ENCODE measurements at places on chromosomes 1 and 21. TPM values are rescaled to one million over a fixed set of nuclear protein-coding genes. Genes with fewer than 3 reads are reported as not detected.

Gene AQP10
- not detected for total RNA-seq

Gene CDC20
- total RNA-seq, result 215 TPM

Gene OR10Z1
- not detected for total RNA-seq

Gene KRTAP7-1
- not detected for total RNA-seq

Gene RBM11
- 0.15 TPM for total RNA-seq

Gene THEM5
- total RNA-seq, result not detected
